Caki2 (cell line): ENCODE measurements at places on chromosomes 2 and 18. TPM values are rescaled to one million over a fixed set of nuclear protein-coding genes. Genes with fewer than 3 reads are reported as not detected.
A peak's percentile ranks its signal among the peaks of the same experiment; 100 is the strongest.

- peak; percentile 44 for DNase-seq
Measured at GRCh38 chr18:2515171-2515787, 56.0 kb downstream of the METTL4 start.

Gene CNRIP1
- 2.2 and 7.2 TPM in 2 replicates for total RNA-seq

GRCh38 chr2:189602233-189602632 is 21.6 kb upstream of the SLC40A1 start:
- no peak for DNase-seq

- no peak for DNase-seq
Measured at GRCh38 chr2:29367986-29368658, 252.9 kb downstream of the CLIP4 start.

Gene UPP2
- not detected in 2 replicates for total RNA-seq

DNA sequence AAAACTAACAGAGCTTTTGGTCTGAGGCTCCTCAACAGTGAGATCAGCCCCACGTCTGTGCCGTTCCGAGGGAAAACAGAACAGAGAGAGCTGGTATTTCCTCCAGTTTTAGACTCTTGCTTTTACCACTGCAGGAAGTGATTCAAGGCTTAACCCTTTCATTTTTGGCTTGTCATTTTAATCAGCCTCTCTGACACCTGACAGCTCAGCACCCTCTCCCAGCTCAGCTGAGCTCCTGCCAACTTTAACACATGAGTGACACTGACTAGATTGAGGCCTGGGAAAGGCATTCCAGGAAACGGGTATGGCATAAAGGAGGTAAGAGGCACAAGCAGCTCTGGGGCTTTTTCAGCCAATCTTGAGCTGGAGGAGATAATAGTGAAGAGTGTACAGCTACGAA is 239.4 kb upstream of the SKOR2 start:
- DNase-seq: no peak

DNA sequence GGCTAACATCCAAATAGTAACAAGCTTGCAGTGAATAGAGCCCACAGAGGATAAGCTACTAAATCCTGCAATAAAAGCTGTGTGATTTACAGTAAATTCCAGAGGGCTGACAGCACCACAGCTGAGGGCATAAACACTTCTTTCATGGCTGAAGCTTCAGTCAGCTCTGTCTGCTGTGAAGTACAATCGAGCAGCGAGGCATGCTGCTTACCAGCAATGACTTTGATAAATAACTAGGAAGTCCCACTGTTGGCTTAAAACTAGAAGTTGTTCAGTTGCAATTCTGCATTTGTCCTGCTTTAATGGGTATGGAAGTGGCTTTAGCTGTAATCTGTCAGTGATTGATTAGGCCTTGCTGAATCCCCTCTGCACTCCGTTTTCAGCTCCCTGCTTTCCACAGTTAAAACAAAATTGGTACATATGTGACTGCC is 65.2 kb upstream of the FIGN start:
- DNase-seq: no peak

Gene KCNIP3
- 1.0 and 1.2 TPM in 2 replicates for total RNA-seq

- no peak for DNase-seq
Measured at GRCh38 chr18:58097121-58097906, 53.3 kb downstream of the NEDD4L start.

GRCh38 chr18:55287149-55287806 is 300.7 kb downstream of the TCF4 start:
- no peak for DNase-seq

DNA sequence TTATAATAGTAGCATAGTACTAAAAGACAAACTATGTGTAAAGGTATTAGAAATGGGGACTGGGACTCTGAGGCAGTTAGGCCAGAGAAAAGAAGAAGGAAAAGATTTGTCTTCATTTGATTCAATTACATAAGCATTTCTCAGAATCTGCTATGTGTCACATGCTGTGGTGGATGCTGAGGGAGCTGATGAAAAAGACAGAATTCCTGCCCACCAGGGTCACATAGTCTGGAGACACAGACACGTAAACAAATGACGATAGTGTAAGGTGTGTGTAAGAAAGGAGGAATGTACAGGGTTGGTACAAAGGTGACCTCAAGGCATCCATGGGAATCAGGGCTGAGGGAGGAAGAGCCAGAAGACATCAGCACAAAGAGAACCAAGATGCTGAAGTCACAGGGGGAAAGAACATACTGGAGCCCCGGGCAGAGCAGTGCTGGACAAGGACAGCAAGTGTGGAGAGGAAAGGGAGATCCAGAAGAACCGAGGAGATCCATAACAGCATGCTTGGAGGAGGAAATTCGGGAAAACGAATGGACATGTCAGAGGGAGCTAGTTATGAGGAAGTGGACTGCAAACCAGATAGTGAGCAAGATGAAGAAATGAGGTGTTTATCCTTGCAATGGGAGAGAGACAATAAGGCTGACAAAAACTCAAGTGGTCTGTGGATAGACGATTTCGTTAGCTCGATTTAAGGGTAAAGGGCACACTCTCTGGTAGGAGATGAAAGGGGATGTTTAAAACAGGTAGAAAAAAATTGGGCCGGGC is 1.2 kb upstream of the MAPRE3 start:
- DNase-seq: peak; percentile 94

Gene RGPD3
- total RNA-seq: 0.03 and 0.98 TPM in 2 replicates

Gene MTCL1
- 55.4 and 59.8 TPM in 2 replicates for total RNA-seq

DNA sequence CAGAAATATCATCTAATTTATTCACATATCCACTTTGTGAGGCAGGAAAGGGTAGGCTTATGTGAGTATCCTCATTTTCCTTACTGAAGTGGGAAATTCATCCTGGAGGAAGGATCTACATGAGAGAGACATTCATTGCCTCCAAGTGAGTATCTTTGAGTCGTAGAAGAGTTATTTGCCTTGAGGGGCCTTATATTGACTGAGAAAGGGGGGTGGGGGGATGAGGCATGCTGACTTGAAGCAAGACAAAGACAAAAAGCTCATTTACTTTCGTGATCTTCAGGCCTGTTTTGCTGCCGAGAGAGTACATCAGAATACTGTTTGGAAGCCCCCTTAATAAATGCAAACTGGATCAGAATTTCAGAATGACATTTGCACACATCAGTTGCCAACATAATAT is 17.6 kb upstream of the NEDD4L start:
- DNase-seq: no peak

DNA sequence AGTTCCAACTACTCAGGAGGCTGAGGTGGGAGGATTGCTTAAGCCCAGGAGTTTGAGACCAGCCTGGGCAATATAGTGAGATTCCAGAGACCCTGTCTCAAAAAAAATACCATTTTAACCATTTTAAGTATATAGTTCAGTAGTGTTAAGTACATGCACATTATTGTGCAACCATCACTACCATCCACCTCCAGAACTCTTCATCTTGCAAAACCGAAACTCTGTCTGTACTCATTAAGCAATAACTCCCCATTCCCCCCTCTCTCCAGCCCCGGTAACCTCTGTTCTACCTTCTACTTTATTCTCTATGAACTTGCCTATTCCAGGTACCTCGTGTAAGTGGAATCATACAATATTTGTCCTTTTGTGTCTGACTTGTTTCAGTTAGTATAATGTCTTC is 86.4 kb downstream of the GFPT1 start:
- no peak for DNase-seq

DNA sequence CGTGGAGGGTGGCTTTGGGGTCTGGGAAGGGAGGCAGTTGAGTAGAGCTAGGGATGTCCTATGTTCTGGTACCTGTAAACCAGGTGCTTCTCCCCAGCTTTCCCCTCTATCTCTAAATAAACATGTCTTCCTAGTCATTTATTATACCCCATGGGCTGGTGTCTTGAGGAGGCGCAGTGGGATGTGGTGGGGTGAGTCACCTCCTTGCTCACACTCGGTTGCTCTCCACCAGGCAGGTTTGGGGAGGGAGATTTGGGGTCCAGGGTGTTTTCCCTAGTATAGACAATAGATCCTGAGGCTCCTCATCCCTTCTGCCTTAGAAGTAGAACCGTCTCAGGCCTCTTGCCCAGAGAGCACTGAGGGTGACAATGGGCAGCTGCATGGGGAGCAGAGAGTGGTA is 5.1 kb downstream of the PSD4 start:
- DNase-seq: no peak

- no peak for DNase-seq
Measured at GRCh38 chr2:196389670-196390069, 218.3 kb upstream of the STK17B start.

Gene ELP2
- 64.6 and 91.0 TPM in 2 replicates for total RNA-seq

Gene PRSS56
- total RNA-seq: not detected in 2 replicates

GRCh38 chr2:144517866-144518747 is 1.8 kb downstream of the ZEB2 start:
- DNase-seq: no peak

Gene ABCB11
- not detected in 2 replicates for total RNA-seq

DNA sequence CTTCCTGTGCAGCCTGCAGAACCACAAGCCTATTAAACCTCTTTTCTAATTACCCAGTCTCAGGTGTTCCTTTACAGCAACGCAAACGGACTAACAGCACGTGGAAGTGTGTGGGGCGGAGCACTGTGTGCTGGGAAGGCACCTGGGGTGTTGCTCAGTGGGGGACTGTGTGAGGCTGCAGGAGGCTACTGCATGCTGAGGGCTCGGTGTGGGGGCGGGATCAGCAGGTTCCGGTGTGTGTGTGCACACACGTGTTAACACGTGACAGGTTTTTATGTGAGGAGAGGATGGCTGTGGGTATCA is 58.9 kb downstream of the ANKMY1 start:
- DNase-seq: no peak

GRCh38 chr18:55415258-55415871 is 172.6 kb downstream of the TCF4 start:
- peak; percentile 18 for DNase-seq

- DNase-seq: no peak
Measured at GRCh38 chr2:238182362-238182761, 21.1 kb downstream of the ILKAP start.

DNA sequence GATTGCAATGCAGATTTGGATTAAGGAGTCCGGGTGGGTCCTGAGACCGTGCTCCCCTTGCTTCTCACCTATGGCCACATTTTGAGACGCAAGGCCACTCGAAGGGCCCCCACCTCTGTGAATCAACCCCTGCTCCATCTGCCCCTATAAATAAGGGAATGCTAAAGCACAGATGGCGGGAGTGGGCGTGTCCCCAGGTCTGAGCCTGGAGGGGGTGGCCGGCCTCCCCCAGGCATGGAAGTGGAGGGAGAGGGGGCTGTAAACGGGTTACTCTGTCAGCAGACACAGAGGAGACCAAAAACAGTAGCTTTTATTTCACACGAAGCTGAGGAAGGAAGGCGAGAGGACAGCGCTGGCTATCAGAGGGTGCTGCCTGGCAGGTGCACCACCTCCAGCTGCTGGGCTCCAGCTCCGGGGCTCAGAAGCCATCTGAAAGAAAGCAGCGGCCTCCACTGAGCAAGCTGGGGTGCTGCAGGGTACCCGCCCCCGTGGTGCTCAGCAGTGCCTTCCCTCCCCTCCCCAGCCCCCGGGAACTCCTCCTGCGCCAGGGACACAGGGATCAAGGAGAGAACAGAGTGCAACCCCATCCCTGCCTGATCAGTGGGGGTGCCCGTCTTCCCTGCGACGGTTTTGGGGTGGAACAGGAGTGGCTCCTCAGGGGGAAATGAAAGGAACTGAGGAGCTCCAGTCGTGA is 56.7 kb upstream of the RAB6C start:
- DNase-seq: no peak

- DNase-seq: no peak
Measured at GRCh38 chr2:236117401-236117800, 50.8 kb downstream of the GBX2 start.

Gene OTX1
- total RNA-seq: not detected in 2 replicates

- no peak for DNase-seq
Measured at GRCh38 chr18:73023975-73024374, 156.2 kb upstream of the NETO1 start.
